ENCODE measurements at places on chromosomes 16 and 17.

DNA sequence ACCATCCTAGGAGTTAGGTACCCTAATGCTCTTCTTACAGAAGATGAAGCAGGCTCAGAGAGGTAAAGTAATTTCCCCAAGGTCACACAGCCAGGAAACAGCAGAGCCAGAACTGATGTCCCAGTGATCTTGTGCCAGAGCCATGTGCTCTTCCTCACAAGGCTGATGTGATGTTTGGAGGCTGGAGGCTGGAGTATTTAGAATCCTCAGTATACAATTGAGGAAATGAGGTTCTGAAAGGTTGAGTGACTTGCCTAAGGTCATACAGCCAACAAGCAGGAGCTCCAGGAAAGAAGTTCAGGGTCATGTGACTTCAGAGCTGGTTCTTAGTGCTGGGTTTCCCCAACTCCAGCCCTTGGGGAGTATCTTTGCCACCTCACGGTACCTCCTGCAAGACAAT lies 18.5 kb downstream of the ITPRIPL2 start:
- DNase-seq = no peak

DNA sequence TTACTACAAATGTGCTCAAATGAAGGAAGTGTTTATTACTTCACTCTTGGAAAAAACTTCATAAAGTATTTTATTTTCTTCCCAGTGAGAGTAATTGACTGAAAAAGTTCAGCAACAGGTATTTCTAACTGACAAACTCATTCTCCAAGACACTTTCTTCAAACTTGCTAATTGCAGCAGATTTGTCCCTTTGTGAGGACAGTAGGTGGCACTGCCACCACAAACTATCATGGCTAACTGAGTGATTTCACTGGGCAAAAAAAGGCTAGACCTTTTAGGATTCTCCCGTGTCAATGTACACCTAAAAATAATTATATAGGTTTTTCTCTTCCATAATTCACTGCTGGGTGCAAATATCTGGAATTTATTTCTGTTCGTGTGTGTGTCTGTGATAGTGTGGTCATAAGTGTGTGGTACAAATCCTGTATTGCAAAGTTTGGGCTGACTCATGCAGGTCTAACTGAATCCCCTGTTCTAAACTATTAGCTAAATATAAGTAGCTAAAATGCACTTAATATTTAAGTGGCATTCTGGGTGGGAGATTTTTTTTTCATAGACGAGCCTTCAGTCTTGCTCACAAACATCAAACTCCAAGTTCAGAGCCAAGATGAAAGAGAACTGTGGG lies 3.9 kb downstream of the HS3ST3A1 start:
- peak; percentile 67 for DNase-seq

- DNase-seq = peak; percentile 67
Observed at GRCh38 chr16:89360760-89361435, 129.5 kb downstream of the ANKRD11 start.

DNA sequence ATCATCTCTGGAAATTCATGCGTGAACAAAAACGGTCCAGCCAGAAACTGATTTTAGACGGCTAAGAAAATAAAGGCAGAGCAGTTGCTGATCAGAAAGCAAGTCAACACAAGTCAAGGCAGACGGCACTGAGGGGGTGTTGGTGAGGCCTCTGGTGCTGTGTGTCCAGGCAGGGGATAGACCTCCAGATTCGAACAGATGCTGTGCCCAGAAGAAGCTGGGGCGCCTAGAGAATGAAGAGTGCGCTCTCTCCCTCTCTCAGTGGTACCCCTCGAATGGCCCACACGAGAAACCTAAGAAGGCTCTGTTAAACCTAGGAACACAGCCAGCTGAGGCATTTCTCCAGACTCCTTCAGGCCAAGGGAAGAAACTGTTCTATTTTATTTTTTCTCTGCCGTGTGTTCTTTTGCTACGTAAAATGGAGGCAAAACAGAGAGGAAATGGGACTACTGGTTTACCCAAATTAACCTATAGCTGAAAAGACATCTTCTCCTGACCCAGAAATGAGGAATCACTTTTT lies 178.3 kb downstream of the PMP22 start:
- no peak for DNase-seq

DNA sequence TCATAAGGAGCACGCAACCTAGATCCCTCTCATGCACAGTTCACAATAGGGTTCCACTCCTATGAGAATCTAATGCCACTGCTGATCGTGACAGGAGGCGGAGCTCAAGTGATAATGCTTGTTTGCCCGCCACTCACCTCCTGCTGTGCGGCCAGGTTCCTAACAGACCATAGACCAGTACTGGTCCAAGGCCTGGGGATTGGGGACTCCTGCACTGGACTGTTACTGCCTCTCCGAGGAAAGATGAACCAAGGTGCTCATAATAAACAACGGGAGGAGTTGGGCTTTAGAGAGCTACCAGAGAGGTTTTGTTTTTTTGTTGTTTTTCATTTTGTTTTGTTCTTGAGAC lies 58.2 kb downstream of the TK2 start:
- DNase-seq = no peak

GRCh38 chr17:47276868-47277267 lies 23.2 kb downstream of the ITGB3 start:
- no peak for DNase-seq

DNA sequence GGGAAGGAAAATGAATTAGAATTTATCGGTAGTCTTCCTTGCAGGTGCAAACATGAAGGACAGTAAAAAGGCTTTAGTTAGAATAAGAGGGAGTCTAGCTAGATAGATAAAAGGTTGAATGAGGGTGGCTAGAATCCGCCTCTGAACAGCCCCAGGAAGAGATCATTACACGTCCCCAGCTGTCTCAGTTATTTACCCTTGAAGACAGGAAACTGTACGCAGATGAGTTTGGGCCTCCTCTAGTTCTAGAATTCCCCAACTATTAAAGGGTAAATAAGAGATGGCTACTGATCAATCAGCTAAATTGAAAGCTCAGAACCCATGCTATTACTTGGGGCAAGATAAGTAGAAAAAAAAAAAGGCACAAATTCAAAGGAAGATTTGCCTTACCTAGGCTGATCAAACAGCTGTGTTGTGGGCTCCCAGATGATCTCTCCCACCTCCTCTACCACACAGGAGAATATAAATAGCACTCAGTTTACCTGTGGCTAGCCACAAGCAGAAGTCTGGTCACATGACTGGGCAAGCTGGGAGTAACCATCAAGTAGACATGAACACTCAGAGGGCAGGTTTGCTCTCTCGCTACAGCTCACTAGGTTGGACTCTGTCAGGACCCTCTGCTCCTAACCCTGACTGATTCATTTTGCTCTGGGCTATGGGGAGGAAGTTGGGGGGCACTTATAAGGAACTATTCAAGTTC lies 17.0 kb downstream of the FAM117A start:
- DNase-seq = peak; percentile 42

Data from KBM-7 (cell line).